ENCODE measurements at places on chromosomes 12 and 14.

DNA sequence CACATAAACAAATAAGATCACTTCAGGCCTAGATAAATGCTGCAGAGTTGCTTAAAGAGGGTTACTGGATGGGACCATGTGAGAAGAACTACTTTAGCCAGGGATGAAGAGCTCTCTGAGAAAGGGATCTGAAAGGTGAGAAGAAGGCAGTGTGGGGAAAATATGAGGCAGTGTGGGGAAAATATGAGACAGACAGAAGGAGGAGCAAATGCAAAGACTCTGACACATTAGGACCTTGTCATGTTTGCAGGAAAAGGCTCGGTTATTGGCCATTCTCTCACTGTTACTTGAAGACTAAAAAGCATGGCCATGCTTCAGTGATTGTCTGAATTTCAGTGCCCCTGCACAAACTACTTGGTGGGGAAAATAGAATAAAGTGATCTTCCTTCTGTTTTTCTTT lies 22.7 kb upstream of the TRIM9 start:
- no peak for DNase-seq

GRCh38 chr12:90323217-90323616 lies 614.6 kb upstream of the ATP2B1 start:
- DNase-seq, result no peak

DNA sequence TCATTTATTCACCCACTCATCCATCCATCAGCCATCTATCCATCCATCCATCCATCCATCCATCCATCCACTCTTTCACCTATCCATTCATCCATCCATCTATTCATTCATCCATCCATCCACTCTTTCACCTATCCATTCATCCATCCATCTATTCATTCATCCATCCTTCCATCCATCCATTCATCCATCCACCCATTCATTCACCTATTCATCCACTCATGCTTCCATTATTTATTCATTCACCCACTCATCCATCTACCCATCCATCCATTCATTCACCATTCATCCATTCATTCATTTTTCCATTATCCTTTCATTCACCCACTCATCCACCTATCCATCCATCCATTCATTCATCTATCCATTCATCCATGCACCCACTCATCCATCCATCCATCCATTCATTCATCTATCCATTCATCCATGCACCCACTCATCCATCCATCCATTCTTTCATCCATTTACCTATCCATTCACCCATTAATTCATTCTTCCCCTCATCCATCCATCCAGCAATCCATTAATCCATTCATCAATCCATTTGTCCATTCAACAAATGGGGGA lies 360.9 kb downstream of the ADGRD1 start:
- no peak for DNase-seq

GRCh38 chr12:110739894-110740293 lies 2.8 kb downstream of the PPP1CC start:
- DNase-seq, result no peak

DNA sequence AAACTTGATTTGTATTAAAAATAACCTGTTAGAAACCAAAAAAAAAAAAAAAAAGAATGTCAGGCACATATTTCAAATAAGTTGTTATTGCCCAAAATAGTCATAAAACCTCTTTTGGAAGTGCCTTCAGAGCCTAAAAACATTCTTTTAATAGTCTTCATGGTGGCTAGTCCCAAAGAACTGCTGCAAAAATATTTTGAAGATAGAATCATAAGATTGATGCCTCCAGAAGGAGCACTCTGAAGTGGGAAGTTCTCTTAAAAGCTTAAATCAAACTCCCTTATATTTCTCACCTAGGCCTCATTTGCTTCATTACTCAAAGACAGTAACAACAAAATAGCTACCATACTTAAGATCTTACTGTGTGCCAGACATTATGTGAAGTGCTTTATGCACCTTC lies 27.2 kb upstream of the NT5DC3 start:
- no peak for DNase-seq

GRCh38 chr14:50312734-50313054 lies 570 bp downstream of the DMAC2L start:
- no peak for DNase-seq

DNA sequence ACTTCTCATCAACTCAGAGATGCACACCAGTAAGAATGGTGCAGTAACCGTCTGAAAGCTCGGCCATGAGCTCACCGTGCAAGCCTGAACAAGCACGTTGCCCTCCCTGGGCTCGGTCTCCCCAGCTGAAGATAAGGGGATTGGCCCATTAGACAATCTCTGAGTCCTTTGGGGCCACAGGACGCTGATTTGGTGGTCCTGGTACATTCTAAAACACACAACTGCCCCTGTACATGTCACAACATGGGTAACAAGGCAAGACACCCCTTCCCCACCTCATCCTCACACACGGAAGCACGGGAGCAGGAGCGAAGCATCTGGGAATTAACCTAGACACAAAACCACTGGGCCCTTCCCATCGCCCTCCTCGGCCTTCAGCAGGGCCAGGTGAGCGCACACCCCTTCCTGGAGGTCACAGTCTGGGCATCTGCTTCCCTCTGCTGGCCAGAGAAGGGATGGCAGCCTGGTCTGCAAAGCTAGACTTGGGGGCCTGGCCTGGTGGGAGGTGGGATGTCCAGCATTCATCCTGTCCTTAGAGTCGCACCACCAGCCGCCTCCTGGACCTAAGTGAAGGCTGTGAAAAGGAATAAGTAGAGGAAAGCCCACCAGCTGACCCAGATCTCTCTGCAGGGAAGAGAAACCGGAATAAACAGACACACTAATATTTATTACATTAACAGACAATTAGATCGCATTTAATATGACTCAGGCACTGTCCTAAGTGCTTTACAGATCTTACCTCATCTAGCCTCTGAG lies 18.9 kb upstream of the SMUG1 start:
- peak; percentile 56 for DNase-seq

DNA sequence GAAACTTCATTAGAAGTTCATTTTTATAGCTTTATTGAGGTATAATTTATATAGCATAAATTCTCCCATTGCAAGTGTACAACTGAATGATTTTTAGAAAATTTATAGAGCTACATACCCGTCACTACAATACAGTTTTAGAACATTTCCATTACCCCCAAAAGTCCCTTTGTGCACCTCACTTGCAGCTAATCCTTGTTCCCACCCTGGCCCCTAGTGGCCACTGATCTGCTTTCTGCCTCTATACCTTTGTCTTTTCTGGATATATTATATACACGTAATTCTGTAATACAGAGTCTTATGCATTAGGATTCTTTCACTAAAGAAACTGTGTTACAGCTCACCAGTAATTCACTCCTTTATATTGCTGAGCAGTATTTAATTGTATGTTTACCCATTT lies 145.1 kb upstream of the DIO2 start:
- no peak for DNase-seq

DNA sequence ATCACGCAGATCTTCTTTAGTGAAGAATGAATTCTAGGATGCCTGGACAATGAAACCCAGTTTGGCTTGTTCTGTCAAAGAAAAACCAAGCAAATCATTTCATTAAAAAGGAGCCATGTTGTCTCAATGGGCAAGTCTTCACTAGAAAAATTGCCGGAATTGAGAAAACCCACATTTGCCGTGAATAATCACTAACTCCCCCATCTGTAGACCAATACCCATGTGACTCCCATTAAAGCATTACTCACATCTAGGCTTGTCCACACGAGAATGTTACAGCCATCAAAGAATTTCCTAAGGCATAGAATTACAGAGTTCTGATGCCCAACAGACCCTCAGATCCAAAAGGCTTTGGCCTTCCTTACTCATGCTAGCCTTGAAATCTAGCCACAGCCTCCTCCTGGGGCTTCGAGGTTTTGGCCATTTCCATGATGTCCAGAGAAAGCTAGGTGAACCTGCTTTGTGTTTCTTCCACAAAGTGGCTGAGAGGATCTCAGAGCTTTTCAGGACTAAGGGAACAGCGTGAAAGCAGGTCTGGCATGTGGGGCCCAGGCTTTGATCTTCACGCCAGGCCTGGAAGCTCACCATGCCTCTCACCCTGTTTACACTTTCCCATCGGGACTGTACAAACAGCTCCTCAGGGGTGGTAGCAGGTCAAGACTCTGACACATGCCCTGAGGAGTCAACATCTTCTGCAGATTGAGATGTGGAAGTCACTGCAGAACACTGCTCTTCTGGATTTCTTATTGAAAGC lies 12.1 kb downstream of the SLC7A8 start:
- DNase-seq, result no peak

- no peak for DNase-seq
These were observed 439.4 kb downstream of the PDZRN4 start for GRCh38 chr12:41627476-41627875.

- no peak for DNase-seq
These were observed 19.0 kb upstream of the ANKRD9 start for GRCh38 chr14:102528431-102529170.

- no peak for DNase-seq
These were observed 6.1 kb upstream of the AMIGO2 start for GRCh38 chr12:47085815-47086252.

GRCh38 chr14:67599698-67600561 lies at the start of gene PIGH:
Gene PIGH, minus strand, starts transcription at chr14:67600268. Its CDS starts 65 bp downstream, at chr14:67600203.
- DNase-seq, result peak; percentile 90

- DNase-seq, result no peak
These were observed 100.3 kb downstream of the DAD1 start for GRCh38 chr14:22488522-22489243.

- DNase-seq, result no peak
These were observed 25.2 kb upstream of the PPP1R13B start for GRCh38 chr14:103872481-103873113.

DNA sequence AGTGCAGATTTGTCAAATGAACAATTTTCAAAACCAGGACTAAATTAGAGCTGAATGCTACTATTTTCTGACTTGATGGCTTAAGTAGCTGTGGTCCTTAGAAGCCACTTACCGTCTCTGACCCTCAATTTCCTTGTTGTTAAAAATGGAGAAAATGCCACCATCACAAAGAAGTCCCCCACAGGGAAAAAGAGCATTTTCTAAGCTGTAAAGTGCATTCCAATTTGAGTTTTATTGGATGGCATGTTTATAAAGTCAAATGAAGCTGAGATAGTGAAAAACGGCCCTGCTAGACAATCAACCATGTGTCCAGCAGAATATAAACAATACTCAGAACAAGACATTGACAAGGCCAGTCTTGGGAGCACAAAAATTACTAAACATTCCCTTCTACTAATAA lies 53.6 kb downstream of the GOLGA5 start:
- no peak for DNase-seq

- DNase-seq, result no peak
These were observed 43.3 kb downstream of the GALNT9 start for GRCh38 chr12:132285991-132286681.

DNA sequence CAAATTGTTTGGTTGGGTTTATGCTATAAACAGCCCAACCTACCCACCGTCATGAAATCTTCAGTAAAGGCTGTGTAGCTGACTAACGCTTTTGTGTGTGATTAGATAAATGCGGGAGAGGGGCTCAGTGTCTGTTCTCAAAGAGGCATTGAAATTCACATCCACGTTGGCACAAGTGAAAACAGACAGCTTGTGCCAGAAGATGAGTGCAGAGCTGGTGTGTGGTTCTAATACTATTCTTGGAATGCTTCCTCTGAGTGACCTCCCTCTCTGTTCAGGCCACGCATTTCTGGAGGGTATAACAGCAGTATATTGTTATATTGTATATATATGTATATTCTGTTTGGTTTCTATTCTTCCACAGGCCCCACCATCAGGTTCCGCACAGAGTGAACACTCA lies 263.8 kb downstream of the APAF1 start:
- no peak for DNase-seq

DNA sequence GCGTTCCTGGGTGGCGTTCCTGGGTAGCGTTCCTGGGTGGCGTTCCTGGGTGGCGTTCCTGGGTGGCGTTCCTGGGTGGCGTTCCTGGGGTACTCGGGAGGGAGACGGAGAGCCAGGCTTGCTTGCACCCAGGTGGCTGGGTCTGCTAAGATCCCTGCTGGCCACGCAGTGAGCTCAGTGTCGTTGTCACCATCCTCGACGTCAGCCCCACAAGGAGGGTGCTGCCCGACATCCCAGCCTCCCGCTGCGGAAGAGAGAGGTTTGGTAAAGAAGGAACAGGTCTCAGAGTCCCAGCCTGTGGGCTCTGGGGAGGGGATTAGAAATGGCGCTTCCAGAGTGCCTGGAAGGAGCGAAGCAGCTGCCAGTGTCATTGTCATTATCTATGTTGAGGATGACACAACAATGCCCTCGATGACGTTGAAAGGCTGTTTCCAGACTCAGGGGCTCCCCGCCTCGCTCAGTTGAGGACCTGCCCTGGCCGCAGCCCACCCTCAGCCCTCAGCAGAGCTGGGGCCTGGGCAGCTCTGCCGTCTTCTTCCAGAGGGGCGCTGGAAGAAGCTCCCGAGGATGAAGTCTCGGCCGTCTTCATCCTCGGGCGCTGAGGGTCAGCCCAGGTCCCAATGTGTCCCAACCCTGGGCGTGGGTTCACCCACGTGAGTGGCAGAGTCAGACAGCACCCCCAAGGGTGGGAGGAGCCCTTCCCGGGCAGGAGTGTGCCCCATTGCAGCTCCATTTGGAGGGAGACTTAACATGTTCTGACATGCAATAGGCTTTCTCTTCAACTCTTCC lies 328.8 kb downstream of the ADGRD1 start:
- no peak for DNase-seq

GRCh38 chr12:115898670-115899069 lies 378.8 kb downstream of the MED13L start:
- no peak for DNase-seq

- no peak for DNase-seq
These were observed 91.1 kb downstream of the SCARB1 start for GRCh38 chr12:124772289-124773170.

DNA sequence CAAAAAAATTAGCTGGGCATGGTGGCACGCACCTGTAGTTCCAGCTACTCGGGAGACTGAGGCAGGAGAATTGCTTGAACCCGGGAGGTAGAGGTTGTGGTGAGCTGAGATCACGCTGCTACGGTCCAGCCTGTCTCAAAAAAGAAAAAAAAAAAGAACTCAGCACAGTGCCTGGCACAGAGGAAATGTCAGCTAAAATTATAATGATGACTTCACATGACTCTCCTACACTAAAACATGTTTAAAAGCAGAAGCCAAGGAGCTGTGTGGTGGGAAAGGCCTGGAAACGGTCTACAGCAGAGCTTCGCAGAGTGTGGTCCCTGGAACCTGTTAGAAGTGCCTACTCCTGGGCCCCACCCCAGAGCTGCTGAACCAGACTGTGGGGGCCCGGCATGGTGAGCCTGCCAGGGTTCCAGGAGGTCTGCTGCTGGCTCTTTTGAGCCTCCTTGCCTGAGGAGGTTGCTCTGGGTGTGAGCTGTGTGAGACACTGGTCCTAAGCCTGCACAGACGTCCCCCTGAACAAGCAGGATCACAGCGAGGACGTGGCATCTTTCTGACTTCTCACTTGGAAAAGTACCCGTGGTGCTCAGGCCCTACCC lies 28.1 kb downstream of the TCHP start:
- no peak for DNase-seq

- no peak for DNase-seq
These were observed 23.9 kb downstream of the RBM19 start for GRCh38 chr12:113942209-113942608.

Measured in stimulated activated CD8-positive, alpha-beta memory T cell treated with anti-CD3 and anti-CD28 coated beads, Interleukin-7, amount 100 ng/mL, for 48 hours (primary cell).